ENCODE measurements at places on chromosomes 1 and 21.

- DNase-seq: no peak
Observed at GRCh38 chr21:40194185-40194980, 327.1 kb downstream of the PCP4 start.

DNA sequence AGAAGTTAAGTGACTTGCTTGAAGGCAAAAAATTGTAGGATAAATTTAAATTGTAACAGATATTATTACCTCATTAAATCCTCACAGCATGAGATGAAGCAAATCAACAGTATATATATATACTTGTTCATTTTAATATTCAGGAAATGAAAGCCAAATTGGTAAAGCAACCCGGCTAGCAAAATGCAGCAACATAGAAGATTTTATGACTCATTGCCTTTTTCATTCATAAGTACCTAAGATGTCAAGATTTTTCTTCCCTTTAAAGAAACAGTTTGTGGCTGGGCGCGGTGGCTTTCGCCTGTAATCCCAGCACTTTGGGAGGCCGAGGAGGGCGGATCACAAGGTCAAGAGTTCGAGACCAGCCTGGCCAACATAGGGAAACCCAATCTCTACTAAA, 190.5 kb upstream of the NRIP1 start:
- DNase-seq: no peak

GRCh38 chr1:109225711-109226445, 12.2 kb downstream of the SARS1 start:
- DNase-seq: no peak

DNA sequence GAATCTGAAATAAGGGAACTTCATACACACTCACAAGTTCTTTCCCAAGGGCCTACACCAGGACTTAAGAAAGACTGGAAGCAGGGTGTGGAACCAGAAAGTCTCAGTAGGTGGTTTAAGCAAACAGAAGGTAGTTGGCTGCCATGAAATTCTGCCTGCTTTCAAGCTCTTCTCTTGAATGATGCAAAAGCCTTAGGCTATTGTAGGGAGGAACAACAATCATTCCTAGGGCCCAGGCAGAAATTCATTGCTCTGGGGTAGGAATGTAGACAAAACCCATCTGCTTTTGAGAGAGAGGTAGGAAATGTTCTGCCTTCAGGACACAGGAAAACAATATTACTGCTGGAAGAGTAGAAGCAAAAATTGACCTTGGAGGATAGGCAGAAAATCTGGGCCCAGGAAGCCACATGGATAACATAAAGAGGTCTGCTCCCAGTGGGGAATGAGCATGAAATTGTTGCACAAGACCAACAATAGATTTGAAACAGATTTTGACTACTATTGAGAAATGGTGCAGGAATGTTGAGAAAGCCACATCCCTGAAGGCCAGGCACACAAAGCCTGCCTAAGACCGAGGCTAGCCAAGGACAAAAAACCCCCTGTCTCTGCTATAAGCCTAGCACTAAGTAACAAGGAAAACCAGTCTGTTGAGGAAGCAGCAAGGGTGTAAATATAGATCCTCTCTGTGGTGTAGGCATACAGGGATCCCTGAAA, 22.7 kb upstream of the SFT2D2 start:
- no peak for DNase-seq

GRCh38 chr1:34060901-34061415, 104.1 kb downstream of the CSMD2 start:
- DNase-seq: peak; percentile 56

GRCh38 chr1:93061895-93062792, 16.9 kb upstream of the MTF2 start:
- no peak for DNase-seq

GRCh38 chr1:1891349-1892078, 627 bp upstream of the GNB1 start:
- peak; percentile 51 for DNase-seq

- DNase-seq: no peak
Observed at GRCh38 chr1:33420870-33421775, 9.8 kb downstream of the PHC2 start.

- no peak for DNase-seq
Observed at GRCh38 chr1:80278936-80279335, 1272.4 kb upstream of the ADGRL4 start.

DNA sequence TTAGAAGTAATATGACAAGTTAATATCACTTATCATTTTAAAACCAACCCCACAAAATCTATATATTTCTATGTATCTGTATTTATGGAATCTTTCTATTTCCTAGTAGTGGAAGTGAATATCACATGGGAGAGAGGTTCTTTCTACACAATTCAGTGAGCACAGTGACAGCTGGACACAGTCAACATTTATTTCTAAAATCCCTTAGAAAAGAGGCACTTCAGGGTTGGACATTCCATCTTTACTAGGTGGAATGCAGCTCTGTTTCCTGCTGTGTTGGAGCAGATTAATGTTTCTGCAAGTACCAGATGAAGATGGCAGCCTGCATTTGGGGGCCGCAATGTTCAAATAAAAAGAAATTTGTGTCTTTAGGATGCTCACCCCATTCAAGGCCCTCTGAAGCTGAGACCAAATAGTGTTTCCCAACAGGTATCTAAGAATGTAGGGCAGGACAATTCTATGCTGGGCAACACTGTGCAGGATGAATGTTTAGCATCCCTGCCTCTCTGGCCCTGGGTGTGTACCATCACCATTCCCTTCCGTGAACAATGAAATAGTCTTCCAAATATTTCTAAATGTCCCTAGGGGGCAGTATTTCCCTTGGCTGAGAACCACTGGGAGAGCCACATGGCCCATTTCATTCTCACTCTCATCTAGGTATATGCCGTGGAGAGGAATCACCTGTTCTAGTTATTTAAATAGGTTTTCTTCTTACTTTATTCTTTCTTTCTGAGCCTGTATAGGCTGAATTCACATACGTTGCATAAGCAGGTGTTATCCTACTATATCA, 394.8 kb downstream of the PRDM2 start:
- DNase-seq: no peak

- DNase-seq: peak; percentile 19
Observed at GRCh38 chr21:35932232-35932911, 128.0 kb downstream of the SETD4 start.

- no peak for DNase-seq
Observed at GRCh38 chr1:160330119-160330518, 12.9 kb downstream of the COPA start.

DNA sequence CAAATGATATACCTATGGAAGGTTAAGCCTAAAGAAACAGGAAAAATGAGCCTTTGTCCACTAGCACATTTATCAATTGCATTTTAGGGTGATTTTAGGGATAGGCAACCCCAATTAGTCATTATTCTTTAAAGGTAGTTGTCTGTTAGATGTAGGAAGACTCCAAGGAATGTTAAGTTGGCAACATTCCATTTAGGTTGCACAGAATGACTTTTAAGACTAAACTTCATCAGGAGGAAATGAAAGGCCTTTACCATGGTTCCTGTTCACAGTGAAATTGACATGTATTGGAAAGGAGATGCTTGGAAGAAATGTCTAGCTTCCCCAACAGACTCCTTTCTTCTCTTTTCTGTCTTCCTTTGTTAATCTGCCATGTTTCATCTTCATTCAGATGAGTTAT, 1.6 kb upstream of the APOBEC4 start:
- DNase-seq: no peak

DNA sequence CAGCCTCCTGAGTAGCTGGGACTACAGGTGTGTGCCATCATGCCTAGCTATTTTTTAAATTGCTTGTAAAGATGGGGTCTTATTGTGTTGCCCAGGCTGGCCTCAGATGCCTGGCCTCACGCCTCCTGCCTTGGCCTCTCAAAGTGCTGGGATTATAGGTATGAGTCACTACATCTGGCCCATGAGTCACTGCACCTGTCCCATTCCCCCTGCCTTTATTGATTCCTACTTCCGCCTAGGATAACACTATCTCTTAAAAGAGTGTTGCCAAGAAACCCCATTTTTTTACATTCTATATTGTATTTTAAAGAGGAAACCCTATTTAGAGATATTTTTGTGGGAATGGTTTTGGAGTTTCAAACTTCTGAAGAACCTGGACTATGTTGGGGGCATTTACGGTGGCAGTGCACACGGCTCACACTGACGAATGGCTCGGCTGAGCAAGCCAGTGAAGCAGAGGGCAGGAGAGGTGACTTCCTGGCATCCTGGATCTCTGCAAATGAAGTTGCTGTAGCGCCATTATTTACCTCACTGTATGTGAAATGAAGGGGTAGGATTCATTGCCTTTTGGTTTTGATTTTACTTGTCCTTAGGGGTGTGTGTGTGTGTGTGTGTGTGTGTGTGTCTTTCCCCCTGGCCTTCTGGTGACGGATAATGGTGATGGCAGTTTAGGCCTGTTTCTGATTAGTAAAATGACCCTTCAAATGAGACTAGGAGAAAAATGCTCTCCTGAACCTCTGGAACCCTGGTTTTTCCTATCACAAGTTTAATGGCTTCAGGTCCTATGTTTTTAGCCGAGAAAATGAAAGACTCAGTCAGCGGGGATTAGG, 22.5 kb downstream of the KIF26B start:
- no peak for DNase-seq

DNA sequence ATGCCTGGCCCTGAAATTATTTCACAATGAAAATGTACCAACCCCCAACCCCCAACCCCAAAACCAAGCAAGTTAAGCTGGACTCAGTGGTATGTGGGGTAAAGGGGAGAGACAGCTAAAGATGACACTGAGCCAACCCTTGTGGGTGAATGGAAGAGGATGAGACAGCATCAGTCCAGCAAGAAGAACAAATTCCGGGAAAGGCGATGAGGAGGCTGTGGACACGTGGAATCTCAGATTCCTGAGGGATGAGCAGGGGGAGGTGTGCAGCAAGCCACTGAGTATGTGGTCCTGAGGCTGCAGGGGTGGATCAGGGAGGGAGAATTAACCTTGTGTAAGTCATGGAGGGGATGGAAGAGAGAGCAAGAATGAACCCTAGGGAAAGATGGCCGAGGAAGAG, 14.4 kb upstream of the ZNF362 start:
- no peak for DNase-seq

DNA sequence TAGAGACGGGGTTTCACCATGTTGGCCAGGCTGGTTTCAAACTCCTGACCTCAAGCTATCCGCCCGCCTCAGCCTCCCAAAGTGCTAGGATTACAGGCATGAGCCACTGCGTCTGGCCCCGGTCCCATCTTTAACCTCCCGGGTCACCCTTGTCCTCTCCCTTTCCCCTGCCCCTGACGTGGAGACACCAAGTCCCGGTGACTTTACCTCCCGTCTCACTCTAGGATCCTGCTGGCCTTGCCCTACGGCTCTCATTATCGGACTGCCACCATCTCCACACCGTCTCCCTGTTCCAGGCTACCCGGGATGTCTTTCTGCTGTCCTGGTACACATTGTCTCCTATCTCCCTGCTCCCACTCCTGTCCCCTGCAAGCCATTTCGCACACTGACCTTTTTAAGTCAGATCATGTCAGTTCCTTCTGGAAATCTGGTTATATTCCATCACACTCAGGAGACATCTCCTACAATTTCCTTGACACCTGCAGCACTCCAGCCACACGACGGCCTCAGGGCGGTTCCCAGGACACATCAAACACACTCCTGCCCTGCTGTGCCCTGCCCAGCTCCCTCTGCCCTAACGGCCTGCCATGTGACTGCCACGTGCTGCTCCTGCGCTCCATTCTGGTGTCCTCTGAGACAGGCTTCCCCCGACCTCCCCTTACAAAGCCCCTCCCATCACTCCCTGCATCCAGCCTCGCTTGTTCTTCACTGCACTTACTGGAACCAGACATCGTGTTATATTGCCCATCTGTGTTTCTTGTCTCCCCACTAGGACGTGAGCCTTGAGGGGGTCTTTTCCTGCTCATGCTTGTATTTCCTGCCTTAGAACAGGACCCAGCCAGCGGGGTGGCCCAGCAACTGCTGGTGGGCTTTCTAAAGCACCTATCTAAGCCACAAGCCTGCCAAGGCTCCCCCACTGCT, 32.7 kb downstream of the TTC39A start:
- DNase-seq: no peak

- no peak for DNase-seq
Observed at GRCh38 chr1:165356876-165357275, 361 bp upstream of the LMX1A start.

DNA sequence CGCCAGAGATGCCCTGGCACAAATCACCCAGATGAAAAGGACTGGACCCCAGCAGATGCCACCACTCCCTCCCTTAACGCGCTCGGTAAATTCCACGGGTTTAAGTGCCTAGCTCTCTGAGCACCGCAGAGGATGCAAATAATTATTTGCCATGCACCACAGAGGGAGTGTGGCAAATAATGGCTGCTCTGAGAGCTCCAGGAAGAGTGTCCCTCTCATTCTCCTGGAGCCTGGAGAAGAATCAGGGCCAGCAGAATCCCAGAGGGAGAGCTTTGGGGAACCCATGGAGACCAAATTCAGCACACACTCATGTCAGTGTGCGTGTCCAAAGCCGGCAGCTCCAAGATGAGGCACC, 667 bp downstream of the HHIPL2 start:
- DNase-seq: no peak

DNA sequence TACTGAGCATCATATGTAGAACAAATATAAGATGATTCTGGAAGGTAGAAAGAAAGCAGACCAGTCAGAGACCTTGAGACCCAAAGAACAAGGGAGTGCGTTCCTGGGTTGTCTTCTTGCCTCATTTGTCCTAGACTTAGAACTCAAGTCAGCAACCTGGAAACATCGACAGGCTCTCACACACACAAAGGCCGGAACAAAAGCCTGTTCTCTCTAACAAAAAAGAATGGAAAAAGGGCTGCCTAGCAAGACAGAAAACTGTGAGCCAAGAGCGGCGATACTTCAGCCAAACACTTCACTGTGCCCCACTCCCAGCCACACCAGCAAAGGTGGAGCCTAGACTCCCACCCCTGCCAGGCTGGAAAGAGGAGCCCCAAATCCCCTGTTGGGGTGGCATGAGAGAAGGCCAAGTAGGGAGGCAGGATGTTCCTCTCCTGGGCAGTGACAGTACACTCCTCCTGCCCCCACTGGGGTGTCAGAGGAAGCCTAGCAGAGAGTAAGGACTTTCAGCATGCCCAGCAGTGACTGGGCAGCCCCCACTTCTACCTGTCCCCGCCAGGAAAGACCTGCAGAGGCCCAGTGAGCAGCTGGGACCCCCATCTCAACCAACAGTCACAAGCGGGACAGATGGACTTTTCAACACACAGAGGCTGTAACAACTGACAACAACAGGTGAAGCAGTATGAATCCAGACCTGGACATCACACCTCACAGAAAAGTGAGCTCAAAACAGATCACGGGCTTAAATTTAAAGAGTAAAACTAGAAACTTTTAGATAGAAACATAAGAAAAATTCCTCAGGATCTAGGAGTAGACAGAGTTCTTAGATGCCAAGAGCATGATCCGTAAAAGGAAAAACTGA, 33.0 kb downstream of the MRAP start:
- DNase-seq: no peak

GRCh38 chr1:33433509-33434362, 2.8 kb upstream of the PHC2 start:
- no peak for DNase-seq

- DNase-seq: no peak
Observed at GRCh38 chr1:67793562-67793961, 39.7 kb downstream of the GNG12 start.

Data from head of caudate nucleus (tissue), 42 donors.